Activated T-cell treated with anti-CD3 and anti-CD28 coated beads for 24 hours (primary cell): ENCODE measurements at places on chromosomes 13 and 19.

DNA sequence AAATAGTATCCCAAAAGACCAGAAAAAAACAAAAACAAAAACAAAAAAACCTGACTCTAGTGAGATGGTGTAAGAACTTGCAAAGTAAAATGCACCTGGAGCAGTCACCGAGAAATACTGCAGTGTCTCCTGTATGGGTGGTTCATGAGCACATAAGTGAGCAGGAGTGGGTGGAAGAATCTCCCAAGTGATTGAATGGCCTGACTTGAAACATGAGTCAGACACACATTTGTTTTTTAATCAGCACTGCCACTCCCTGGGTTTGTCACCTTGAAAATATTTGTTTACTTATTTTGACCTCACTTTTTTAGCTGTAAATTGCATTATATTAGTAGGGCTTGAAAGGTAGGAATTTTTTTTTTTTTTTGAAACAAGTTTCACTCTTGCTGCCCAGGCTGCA is 2.0 kb downstream of the ZNF431 start:
- DNase-seq, result no peak

GRCh38 chr19:14774373-14774772 is 4.0 kb downstream of the ADGRE2 start:
- no peak for DNase-seq

DNA sequence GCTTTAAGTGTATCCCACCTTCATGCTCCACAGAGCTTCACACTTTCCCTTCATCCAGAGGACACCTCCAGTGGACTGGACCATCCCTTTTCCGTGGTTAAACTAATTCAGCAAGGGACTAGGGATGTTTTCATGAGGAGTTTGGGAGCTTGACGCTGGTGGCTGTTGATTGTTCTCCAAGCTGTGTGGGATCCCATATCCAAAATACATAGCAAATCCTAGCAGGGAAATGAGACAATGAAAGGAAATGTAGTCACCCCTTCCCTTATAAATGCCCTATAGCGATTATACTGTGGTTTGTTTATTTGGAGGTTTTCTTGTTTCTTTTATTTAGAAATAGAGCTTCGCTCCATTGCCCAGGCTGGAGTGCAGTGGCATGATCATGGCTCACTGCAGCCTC is 31.6 kb upstream of the DPRX start:
- DNase-seq, result no peak

GRCh38 chr19:58385891-58386575 is 1.0 kb upstream of the RPS5 start:
- peak; percentile 38 for DNase-seq

DNA sequence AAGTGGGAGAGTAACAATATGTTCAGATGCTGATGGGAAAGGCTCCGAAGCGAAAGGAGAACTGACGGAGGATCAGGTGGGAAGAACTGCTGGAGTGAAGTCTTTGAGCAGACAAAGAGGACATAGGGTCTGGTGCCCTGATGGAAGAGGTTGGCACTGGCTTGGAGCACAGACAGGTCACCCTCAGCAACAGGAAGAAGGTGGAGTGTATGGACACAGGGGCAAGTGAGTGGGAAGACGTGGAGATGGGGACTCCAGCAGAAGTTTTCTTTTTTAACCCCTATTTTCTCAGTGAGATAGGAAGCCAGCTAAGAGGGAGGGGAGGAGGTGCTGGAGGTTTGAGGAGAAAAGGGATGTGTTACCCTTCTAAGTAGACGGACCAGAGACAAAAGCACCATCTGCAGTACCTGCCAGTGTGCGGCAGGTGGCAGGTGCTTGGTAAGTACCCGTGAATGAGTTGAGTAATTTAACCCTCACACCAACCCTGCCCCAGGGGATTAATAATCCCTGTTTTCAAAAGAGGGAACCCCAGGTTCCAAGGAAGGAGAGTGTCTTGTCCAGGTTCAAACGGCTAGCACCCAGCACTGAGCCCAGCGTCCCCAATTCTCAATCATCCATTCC is 11.2 kb downstream of the HAS1 start:
- DNase-seq, result no peak

GRCh38 chr19:52007806-52008557 is at the start of gene ZNF615:
Gene ZNF615, minus strand, starts transcription at chr19:52008211. Its CDS starts 4,500 bp downstream, at chr19:52003711.
- peak; percentile 84 for DNase-seq

- no peak for DNase-seq
These were observed 2.9 kb upstream of the MAP1S start for GRCh38 chr19:17716309-17716929.

GRCh38 chr13:31168166-31168565 is 6.5 kb upstream of the HSPH1 start:
- no peak for DNase-seq

DNA sequence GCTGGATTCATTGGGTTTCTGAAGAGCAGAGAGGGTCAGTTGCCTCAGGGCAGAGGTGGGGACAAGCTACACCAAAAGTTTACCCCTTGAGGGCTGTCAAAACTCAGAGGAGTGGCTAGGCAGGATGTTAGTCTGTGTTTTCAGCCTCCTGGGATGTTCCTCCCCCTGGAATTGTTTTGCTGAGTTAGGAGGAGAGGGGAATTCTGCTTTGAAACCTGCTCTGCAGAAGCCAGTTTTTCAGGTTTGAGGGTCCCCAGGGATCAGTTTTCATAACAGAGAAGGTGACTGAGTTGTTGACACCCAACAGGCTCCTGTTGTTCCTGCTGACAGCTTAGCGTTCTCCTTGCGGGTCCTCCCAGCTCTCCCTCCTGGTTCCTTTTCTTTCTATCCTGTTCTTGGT is 121.9 kb upstream of the TMTC4 start:
- no peak for DNase-seq

GRCh38 chr19:53131085-53131590 is 1.6 kb downstream of the ZNF415 start:
- no peak for DNase-seq

DNA sequence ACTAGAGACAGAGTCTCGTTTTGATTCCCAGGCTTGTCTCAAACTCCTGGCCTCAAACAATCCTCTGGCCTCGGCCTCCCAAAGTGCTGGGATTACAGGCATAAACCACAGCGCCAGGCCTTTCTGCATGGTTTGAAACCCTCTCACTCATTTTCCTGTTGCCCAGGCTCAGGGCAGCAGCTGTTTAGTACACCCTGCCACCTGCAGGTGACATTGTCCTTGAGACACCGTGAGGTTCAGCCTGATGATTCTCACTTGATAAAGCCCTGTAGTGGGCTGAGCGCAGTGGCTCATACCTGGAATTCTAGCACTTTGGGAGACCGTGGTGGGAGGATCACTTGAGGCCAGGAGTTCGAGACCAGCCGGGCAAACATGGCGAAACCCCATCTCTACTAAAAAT is 12.5 kb downstream of the IL12RB1 start:
- DNase-seq, result no peak

DNA sequence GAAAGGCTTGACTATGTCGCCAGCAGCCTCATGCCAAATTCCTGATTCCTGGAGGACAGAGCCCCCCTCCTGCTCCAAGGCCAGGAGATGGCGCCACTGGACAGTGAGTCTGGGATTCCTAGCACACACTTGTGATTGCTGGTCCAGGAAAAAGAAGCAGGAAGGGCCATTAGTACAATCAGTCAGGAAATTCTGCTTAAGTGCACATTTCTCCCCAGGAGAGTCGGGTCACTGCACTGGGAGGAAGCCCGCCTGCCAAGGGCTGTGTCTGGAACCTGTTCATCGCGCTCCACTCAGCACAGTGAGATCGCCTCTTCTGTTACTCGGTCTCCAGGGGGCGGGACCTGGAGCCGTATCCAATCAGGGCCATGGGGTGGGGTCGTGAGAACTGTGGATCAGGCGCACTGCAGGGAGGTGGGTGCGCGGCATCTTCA is 65.1 kb downstream of the ZNF823 start:
- no peak for DNase-seq

DNA sequence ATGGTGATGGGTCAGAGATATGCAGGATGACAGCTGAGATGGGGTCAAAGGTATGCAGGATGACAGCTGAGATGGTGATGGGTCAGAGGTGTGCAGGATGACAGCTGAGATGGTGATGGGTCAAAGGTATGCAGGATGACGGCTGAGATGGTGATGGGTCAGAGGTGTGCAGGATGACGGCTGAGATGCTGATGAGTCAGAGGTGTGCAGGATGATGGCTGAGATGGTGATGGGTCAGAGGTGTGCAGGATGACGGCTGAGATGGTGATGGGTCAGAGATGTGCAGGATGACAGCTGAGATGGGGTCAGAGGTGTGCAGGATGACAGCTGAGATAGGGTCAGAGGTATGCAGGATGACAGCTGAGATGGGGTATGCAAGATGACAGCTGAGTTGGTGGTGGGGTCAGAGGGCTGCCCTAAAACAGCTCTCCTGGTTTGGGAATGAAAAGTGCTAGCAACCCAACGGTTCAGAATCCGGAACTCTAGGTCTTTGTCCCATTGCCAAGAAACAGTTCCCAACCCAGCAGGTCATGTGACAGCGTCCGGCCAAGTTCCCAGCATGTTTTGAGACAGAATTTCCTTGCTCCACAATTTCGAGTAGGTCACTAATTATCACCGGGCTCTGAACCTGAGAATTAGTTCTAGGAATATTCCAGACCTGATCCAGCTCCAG is 3.2 kb downstream of the SELENOW start:
- DNase-seq, result no peak

DNA sequence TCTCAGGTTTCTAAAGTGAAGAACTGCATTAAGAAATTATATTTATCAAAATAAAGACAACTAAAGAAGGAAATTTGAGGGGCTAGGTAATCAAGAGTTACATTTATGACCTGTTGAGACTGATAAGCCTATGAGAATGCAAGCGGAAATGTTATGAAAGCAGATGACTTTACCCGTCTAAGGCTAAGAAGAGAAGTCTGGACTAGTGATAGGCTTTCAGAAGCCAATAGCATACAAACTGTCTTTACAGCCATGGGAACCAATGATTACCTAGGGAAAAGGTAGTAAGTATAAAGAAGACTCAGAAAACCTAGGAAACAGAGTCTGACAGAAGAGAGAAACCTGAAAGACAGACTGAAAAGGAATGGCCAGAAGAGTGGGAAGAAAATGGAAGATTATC is 11.2 kb downstream of the TSC22D1 start:
- no peak for DNase-seq

DNA sequence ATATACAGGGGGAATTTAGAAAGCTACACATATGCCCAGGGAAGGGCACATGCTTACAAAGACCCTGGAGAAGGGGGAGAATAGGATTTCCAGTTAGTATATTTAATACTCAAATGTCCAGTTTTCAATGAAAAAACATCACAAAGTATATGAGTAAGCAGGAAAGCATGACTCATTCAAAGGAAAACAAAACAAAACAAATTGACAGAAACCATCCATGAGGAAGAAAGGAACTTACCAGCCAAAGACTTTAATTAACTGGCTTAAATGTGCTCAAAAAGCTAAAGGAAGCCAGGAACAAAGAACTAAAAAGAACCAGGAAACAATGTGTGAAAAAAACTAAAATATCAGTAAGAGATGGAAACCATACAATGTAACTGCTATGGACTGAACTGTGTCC is 716.2 kb upstream of the ARGLU1 start:
- no peak for DNase-seq

DNA sequence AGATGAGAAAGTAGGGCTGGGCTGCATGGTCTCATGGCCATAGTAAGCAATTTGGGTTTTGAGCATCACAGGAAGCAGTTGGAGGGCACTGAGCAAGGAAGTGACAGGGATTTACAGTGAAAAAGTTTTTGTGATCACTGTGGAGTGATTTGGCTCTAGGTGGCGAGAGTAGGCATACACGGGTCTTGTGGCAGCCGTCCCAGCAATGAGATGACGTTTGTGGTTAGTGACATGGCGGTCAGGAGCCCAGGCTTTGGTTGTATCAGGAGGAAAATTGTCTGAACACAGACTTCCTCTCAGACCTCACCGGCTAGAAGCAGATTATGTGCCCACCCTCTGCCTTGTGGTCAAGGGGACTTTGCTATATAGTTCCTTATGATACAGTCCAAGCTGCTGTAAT is 3.3 kb downstream of the ZNF444 start:
- DNase-seq, result no peak

DNA sequence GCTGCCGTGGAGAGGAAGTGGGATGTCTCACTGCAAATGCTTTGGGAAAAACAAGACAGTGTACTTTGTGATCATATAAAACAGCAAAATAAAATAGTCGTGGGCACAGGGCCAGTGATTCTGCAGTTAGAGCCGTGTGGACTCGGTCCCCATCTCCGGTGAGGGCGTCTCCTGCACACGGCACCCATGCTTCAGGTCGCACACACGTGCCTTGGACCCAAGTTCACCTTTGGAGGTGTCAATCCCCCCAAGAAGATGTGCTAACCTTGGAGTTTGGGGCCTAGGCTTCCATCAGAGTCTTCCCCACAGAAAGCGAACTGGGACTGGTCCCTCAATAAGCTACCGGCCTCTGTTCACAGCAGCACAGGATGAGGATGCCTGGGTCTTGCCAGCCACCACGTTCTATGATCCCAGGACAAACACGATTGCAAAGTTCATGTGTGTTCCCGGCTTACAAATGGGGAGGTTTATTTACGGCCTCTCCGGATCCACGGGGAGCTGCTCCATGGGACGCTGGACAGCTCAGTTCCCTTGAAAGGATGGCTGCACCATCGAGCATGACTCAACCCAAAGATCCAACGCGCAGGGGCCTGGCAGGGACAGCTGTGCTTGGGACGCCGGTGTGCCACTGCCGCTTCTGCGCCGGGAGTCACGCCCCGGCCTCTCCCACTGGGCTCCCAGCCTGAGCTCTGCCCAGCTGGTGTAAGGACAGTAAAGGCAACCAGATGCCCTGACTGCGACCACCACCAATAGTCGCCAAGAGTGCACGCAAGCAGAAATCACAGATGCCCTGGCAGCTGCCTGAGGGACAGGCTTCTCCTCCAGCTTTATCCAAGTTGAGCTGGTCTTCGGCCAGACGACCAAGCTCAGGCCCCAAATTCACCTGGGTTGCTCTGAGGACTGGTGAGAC is 8.6 kb downstream of the GAS6 start:
- no peak for DNase-seq

- DNase-seq, result no peak
These were observed 63.4 kb upstream of the LRCH1 start for GRCh38 chr13:46489586-46490023.

DNA sequence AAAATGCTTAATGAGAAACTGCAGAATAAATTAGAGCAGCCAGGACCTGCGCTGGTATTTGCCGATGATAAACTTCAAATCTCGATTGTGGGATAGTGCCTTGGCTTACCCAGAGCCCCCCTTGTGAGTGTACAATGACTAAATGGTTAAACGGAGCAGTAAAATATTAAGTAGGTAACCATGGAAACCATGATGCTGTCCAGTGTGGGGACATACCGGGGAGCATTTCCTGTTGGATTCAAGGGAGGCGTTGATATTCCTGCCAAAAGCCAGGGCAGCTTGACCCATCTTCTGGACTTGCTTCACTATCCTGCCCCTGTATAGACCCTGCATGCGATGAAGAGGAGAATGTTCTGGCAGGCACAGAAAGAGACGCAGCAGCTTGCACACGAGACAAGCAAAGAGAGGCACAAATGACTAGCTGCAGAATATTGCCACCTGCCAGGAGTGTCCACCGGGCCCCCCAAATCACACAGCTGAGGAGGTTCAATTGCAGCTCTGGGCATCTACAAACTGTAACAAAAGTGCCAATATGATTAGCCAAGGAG is 255.3 kb upstream of the TSHZ3 start:
- no peak for DNase-seq

- DNase-seq, result no peak
These were observed 45.1 kb downstream of the MIPEP start for GRCh38 chr13:23844132-23844531.

GRCh38 chr13:94996445-94996844 is 284.1 kb upstream of the SOX21 start:
- no peak for DNase-seq

GRCh38 chr19:14440049-14440448 is 6.9 kb downstream of the PKN1 start:
- DNase-seq, result peak; percentile 75

GRCh38 chr13:36839981-36840380 is 21.0 kb downstream of the RFXAP start:
- no peak for DNase-seq

GRCh38 chr13:32731576-32731975 is 145.3 kb downstream of the PDS5B start:
- DNase-seq, result no peak
